ENCODE measurements at places on chromosomes 4 and X.

DNA sequence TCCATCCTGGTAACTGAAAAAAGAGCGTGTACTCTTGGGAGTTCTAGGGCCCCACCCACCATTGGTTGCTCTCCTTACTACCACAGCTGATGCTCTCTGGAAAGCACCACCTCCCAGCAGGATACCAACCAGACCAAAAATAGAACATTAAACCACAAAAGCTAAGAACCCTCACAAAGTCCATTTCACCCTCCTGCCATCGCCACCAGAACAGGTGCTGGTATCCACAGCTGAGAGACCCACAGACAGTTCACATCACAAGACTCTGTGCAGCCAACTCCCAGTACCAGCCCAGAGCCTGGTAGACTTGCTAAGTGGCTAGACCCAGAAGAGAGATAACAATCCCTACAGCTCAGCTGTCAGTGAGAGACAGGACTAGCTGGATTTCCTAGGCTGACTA, 240.6 kb downstream of the PABPC4L start:
- no peak for DNase-seq

DNA sequence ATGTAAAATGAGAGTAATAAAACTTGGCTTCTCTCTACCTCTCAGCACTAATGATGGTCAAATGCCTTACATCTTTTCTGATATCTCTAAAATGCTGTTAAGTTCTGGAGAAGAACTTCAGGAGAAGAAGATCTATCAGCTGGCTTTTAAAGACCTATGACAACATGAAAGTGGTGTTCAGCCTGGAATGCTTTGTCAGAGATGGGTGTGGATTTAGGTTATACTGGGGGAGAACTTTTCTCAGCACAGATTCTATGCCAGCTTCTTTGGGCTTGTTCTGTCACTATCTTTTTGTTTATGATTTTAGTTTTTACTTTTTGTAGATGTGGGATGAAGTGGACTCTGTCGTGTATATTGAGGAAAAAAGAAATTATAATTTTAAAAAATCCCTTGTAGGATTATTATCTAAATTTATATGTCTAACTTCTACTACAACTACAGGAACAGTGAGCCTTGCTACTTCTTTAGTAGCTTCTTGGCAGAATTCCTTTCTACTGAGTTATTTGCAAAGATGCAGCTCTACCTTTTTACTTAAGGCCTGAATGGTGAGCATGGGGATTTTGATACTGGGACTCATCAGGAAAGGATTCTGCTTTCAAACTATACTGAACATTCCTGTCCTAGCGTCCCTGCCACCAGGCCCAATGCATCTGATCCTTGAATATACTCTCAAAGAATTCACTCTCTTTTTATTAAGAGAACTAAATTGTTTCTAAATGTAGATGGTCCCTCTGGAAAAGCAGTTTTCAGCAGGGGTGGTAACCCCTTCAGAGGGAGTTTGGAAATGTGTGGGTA, 19.6 kb downstream of the CYP2U1 start:
- DNase-seq = no peak

GRCh38 chrX:66142351-66142750, 21.7 kb upstream of the HEPH start:
- DNase-seq = no peak

- no peak for DNase-seq
These were observed 36.5 kb downstream of the OCRL start for GRCh38 chrX:129576539-129576938.

GRCh38 chr4:159248384-159249178, 145.7 kb downstream of the RAPGEF2 start:
- DNase-seq = no peak

- DNase-seq = no peak
These were observed 294.4 kb downstream of the INPP4B start for GRCh38 chr4:142551517-142552305.

DNA sequence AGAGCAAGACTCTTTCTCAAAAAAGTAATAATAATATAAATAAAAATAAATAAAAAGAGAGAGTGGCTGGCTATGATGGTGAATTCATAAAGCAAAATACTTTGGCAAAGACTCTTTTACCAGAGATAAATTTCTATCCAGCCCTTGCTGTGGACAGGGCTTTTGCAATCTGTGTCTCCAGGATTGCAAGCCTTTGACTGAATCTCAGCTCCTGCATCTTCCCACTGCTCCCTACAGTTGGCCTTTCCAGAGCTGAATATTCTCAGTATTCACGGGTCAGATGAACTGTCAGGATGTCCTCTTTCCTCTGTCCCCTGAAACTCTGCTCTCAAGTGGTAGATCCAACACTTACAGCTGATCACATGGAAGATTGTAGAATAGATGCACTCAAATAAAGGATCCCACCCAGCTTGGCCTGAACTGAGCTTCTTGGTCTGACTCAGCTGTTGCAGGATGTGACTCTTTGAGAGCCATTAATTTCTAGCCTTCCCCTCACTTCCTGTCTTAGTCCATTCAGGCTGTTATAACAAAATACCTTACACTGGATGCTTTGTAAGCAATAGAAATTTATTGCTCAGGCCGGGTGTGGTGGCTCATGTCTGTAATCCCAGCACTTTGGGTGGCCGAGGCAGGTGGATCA, 123.4 kb upstream of the GUCY1A1 start:
- no peak for DNase-seq

GRCh38 chrX:21158678-21159077, 215.5 kb upstream of the CNKSR2 start:
- no peak for DNase-seq

- no peak for DNase-seq
These were observed 342.3 kb downstream of the ZNF674 start for GRCh38 chrX:46202733-46203514.

DNA sequence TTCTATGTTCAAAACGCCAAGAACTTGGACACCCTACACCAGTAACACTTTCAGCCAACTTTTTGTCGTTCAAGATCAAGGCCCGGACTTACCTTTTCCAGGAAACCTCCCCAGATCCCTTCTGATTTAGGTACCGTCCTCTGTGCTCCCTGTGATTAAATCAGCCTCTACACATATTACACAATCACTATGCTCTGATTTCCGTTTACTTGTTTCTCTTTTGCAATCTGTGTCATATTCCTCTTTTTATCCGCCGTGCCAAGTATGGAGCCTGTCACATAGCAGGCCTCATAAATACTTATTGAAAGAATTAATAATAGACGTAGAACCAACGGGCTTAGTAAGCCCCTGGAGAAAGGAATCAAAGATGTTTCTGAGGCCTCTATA, 722 bp upstream of the TMEM33 start:
- no peak for DNase-seq

- no peak for DNase-seq
These were observed 342.7 kb upstream of the PABPC4L start for GRCh38 chr4:134544303-134544770.

- DNase-seq = no peak
These were observed 85.0 kb upstream of the MYOZ2 start for GRCh38 chr4:119050527-119051090.

DNA sequence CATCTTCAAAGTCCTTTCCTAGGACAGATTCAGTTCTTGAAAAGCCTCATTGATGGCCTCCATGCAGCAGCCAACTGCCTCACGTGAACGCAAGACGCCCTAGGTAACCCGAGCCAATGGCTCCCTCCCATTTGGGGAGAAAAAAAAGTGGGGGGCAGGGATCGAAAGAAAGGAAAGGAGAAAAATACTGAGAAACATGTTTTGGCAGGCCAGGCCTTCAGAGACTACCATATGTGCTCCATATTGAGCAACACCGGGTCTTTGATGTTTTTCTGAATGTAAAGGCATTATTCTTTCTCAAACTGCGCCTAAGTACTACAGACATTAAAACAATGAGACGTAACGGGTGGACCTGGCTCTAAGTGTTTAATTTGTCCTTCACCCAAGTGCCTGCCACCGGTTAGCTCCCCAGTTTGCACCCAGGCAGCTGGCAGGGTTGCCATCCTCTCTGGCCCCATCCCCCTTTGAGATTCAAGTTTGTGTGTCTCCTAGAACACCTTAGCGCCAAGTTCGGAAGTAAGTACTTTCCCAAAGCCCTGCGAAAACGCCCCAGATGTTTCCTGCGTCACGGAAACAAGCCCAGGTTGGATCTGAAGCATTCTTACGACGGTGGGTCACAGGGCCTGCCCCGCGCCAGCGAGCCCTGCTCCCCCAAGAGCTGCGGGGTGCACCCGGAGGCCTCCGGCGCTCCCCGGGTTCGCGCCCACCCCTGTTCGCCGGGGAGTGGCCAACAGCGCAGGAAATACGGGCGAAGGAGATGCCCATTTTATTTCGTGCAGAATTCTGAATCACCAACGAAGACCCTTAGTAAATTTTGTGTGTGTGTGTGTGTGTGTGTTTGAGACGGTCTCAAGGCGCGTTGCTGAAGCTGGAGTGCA, 30.1 kb downstream of the HAND2 start:
- DNase-seq = no peak

DNA sequence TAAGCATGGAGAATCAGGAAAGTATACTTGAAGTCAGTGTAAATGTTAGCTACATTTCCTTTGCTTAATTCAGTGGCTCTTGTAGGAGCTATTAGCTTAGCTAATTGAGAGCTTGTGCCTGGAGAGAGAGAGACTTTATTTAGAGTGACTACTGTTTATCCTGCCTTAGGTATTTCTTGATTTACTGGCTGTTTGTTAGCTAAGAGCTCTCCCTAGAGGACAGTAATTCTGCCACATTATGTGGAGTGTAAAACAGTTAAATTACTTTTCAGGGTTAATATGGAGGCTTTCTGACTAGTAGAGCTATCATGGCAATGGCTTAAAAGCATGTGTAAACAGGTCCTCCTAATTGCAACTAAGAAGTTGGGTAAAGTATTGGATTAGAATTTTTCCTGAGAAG, 306.5 kb upstream of the TECRL start:
- no peak for DNase-seq

DNA sequence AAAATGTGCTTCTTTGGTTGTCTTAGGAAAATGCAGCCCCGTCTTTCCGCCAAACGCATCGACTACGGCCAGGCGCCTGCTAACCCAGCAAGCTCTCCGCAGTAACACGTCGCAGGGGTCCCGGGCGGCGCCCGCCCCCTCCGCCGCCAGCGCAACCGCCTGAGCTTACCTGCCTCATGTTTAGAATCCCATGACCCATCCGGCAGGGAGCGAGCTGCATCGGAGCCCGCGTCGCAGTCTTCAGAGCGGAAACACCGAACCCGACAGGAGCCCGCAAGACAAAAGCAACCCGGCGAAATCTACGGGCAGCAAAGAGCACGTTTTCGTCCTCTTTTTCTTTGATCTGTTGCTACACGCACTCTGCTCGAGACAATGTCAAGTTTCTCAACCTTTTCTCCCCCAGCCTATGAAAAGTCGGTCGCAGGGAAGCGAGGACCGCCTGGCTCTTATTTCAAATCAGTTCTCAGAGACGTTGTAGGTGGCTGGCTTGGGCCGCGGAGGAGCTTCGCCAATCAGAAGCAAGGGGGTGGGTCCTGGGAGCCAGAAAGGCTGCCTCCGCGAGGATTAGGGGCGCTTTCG, at the start of gene MID1:
TSS of gene MID1 (minus strand) at position 465 of the 579 bp plus-strand sequence. CDS start 53,038 bp downstream, outside the sequence.
- DNase-seq = peak; percentile 6

DNA sequence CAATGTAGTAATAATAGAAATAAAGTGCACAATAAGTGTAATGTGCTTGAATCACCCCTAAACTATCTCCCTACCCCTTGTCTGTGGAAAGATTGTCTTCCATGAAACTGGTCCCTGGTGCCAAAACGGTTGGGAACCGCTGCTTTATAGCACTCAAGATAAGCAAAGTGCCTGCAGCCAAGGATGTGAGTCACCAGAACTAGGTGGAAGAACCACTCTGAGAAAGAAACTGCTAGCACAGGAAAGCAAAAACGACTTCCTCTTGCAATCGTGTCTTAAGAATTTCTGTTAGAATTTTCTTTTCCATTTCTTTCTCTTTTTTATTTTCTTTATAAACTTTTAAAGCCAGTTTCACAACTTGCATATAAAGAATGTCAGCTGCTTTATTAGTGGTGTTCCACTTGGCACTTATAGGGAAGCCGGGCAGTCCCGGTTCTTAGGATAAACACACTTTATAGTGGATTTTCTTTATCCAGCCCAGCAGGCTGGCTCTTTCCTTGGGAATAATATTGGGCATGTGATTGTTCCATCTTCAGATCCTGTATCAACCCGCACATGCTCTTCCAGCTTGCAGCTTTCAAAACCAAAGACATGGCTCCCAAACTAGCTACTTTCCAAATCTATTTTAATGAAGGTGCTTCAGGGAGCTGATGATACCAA, 32.3 kb upstream of the CXCL8 start:
- no peak for DNase-seq

- no peak for DNase-seq
These were observed 15.1 kb upstream of the MAD2L1 start for GRCh38 chr4:120081726-120082125.

GRCh38 chr4:120921456-120922380, 808 bp downstream of the PRDM5 start:
- peak; percentile 3 for DNase-seq
